ENCODE measurements at places on chromosomes 3 and 15.

GRCh38 chr15:93333796-93334195 lies 244.8 kb upstream of the RGMA start:
- no peak for DNase-seq

- DNase-seq: peak; percentile 81
Measured at GRCh38 chr15:92819278-92820235, 80.6 kb upstream of the CHD2 start.

DNA sequence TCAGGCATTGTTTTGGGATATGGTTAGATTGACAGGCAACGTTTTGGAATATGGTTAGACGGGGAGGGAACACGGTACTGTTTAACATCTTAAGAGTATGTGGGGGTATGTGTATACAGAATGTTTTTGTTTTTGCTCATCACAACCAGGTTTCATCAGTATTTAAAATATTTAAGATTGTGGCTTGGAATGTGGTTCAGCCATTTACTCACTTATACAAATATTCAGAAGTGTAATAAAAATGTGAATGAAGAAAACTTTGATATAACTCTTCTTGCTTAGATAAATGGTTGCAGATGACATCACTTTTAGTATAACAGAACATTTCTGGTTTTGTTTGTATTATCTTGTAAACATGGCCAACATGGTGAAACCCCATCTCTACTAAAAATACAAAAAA lies 3.9 kb upstream of the PAK2 start:
- no peak for DNase-seq

- no peak for DNase-seq
Measured at GRCh38 chr15:61974759-61975158, 85.5 kb downstream of the VPS13C start.

GRCh38 chr3:177382944-177383343 lies 185.7 kb upstream of the TBL1XR1 start:
- DNase-seq: no peak

- DNase-seq: peak; percentile 34
Measured at GRCh38 chr3:111033470-111034050, 38.1 kb upstream of the NECTIN3 start.

GRCh38 chr3:72042397-72043203 lies 257.7 kb upstream of the PROK2 start:
- no peak for DNase-seq

DNA sequence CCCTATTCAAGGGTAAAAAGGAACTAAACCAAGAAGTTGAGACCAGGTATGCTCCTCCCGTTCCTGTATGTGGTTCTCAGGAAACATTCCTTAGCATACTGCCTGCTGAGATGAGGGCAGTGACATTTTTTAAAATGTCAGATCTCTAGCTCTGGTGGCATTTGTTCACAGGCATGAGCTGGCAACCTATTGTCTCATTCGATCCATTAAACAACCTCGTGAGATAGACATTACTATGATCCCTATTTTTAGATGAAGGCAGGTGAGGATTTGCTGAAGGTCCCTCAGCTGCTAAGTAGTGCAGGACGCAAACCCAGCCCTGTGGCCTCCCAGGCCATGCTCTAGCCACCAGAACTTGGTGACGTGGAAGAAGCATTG lies 74.9 kb downstream of the SIDT1 start:
- DNase-seq: no peak

DNA sequence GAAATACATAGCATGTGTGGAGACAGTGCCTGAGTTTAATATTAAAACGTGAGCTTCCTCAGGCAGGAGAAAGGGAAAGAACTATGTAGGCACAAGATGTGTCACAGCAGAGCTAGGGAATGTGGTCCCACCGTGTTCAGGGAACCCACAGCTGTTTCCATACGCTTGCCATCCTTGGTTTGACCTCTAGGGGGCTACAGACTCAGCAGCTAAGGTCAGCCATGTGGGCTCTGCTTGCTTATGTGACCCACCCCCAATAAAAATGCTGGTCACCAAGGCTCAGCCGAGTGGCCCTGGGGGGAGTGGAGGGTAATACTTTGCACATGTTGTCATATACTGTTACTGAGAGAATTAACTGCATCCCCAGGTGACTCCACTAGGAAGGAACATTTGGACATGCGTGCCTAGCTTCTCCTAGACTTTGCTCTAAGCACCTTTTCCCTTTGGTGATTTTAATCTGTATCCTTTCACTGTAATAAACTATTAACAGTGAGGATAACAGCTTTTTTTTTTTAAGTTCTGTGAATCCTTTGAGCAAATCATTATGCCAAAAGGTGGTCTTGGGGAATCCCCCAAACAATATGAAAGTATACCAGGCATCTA lies 3.3 kb downstream of the TUBGCP5 start:
- DNase-seq: peak; percentile 81

- no peak for DNase-seq
Measured at GRCh38 chr3:188064831-188065493, 89.0 kb upstream of the LPP start.

Measured in HT-29 (cell line).